ENCODE measurements at places on chromosomes 3 and 15.
A peak's percentile ranks its signal among the peaks of the same experiment; 100 is the strongest.

DNA sequence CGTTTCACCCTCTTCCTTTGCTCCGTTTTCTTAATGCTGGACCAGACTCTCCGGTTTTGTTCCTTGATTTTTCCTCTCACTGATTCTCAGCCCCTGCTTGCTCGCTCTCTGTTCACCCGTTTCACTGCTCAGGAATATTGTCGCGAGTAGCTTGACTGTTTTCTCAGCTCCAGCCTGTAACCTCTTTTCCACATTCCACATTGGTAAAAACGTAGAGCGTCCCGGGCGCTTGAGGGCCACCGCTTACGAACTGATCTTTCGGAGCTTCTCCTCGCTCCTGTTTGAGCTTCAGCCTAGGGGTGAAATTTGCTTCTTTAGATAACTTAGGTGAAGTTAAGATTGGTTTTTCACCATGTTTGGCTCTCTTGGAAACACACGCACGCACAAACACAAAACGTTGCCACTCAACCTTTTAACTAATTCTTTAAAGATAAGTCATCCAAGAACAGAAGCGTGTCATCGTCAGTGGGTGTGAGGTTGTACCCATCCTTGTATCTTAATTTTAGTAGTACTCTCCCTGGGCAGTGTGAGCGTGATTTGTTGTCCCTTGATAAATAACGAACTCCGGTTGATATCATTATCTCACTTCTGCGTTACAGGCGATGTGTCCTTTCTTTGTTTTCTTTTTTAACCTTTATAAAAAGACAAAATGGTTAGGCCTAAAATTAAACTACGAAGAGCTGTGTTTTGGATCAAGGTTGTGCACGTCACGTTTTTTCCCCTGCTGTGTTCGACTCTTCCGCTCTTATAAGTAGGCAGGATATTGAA is 1.0 kb downstream of the PAK2 start:
- no peak for DNase-seq

- peak; percentile 69 for DNase-seq
These were observed 30.5 kb upstream of the BLM start for GRCh38 chr15:90686435-90687218.

GRCh38 chr3:10155123-10155472 is 9.6 kb upstream of the IRAK2 start:
- no peak for DNase-seq

- no peak for DNase-seq
These were observed 84.9 kb downstream of the RFTN1 start for GRCh38 chr3:16428612-16429011.

DNA sequence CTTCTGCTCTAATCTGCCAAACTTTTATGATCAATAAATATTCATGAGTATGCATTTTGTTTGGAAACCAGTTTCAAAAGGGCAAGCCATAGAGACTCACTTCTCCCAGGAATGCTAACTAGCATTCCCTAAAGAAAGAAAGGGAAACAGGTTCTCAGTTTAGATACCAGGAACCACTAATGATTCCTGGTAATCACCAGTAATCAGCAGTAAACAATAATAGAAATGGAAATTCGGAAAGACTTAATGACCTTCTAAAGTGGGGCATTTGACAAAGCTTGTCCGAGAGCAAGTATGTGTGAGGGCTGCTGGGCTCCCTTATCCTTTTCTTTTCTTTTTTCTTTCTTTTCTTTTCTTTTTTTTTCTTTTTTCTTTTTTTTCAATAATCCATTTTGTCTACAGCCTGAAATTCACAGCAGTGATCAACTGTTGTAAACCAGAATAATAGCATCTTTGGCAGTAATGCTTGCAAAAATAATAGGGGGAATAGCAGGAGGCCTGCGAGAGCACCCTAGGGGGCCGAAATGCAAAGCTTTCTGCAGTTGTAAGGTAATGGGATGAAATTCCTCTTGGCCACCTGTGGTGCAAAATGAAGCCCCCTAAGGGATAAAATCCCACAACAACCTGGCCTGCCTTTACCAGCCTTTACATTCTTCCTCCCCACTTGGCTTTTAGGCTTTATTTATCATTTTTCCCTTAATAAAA is 253.2 kb downstream of the ZPLD1 start:
- no peak for DNase-seq

- DNase-seq = no peak
These were observed 734.5 kb upstream of the CADM2 start for GRCh38 chr3:84224262-84224661.

GRCh38 chr15:91853948-91854638 is 585 bp downstream of the SLCO3A1 start:
- no peak for DNase-seq

DNA sequence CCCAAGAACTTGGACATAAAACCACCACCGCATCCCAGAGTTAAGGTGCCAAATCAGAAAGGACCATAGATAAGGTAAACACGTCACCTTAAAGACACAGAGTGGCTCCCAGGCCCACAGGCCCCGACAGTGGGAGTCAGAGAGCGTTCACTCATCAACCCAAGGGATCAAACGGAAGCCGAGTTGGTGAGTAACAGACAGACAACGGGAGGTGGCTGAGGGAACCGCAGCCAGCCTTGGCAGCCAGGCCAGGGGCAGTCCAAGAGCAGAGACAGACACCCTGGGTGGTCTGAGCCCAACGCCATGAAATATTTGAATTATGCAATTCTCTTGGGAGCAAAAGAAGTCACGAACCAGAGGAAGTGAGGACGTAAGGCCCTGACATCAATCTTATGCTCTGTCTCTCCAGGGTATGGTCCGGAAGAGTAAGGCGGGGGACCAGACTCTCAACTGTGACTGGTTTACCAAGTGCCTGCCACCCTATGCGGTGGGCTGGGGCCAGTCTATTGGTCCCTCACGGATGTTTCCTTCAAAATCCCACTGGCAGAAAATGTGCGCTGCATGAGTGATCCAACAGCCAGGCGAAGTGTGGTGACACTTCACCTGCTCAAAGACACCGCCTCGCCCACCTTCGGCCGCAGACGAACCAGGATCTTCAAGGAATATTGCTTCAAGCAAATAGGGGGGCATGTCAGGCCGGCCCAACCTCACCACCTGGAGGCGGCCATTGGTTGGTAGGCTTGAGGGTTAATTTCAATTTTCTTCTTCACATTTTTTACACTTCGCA is 34.3 kb downstream of the TMEM44 start:
- DNase-seq = no peak

GRCh38 chr3:85474241-85474640 is 515.5 kb downstream of the CADM2 start:
- no peak for DNase-seq

GRCh38 chr3:26984416-26985390 is 362.1 kb downstream of the LRRC3B start:
- DNase-seq = no peak

GRCh38 chr15:81323559-81323943 is 390 bp downstream of the STARD5 start:
- no peak for DNase-seq

DNA sequence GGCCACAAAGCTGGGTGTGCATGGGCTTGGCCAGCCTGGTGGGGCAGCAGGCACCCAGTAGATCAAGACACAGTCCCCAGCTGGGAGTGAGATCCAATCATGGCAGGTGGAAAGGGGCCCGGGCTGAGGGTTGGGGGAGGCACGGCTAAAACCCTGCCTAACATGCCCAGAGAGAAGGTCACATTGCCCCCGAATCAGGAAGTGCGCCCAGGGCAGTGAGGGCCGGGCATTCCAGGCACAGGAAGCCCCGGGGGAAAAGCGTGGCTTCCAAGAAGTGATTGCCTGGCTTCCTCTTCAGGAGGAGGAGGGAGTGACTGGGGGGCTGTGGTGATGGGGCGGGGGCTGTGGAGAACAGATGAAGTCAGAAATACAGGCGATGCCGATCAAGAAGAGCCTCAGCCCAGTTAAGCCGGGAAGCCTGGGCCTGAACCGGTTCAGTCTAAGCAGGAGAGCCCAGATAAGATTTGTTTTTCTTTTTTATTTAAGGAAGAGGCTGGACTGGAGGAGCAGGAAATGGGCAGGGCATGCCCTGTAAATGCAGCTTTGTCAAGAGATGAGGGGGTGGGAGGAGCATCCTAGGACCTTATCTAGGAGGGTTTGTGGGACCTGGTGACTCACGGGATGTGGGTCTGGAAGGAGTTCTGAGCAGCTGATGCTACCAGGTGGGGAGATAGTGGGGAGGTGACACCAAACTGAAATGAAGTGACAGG is 83.9 kb downstream of the CHSY1 start:
- peak; percentile 75 for DNase-seq

DNA sequence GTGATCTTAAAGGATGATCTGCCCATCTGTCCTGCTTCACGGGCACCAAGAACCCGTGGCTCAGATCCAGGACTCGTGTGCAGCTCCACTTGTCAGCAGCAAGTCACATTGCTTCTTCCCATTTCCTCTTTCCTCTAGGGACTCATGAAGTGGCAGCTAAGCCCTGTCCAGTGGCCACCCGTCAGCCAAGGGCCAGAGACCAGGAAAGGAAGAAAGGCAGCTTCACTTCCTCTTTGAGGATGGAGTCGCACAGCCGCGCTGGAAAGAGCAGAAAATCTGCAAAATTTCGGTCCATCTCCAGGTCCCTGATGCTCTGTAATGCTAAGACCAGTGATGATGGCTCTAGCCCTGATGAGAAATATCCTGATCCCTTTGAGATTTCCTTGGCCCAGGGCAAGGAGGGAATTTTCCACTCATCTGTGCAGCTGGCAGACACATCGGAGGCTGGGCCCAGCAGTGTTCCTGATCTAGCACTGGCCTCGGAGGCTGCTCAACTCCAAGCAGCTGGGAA is 28.5 kb downstream of the IL16 start:
- DNase-seq = no peak

- no peak for DNase-seq
These were observed 26.8 kb downstream of the LRTM1 start for GRCh38 chr3:54900838-54901591.

DNA sequence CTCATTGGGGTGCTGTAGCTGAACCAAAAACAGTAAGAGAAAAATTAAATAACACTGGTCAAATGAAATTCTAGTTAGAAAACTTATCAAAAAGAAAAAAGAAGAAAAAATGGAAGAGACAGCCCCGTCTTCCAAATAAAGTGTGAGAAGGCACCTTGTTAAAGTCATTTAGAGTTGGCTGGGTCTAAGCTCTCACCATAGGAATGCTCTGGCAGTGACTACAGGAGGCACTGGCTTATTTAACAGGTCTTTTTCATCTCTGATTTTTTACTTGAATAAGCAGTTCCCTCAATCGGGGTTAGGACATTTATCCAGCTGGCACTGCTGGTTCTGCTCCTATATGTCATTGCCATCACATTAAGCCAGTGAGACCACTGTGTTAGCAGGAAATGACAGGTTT is 1.6 kb upstream of the ABI3BP start:
- DNase-seq = no peak

DNA sequence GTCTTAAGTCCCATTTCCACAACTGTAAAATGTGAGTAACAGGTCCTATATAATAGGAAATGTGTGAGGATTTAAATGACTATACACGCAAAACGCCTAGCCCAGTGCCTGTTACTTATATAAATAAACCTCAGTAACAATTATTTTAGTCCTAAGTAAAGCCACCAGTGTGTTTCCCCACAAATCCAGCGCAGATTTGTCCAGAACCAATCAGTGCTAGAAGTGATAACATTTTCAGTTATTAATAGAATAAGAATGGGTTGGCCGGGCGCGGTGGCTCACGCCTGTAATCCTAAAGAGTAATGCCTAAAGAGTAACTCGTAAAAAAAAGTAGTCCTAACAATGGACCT is 561 bp downstream of the RPAP1 start:
- DNase-seq = no peak

GRCh38 chr3:114686621-114687020 is 392.8 kb downstream of the TIGIT start:
- peak; percentile 23 for DNase-seq

DNA sequence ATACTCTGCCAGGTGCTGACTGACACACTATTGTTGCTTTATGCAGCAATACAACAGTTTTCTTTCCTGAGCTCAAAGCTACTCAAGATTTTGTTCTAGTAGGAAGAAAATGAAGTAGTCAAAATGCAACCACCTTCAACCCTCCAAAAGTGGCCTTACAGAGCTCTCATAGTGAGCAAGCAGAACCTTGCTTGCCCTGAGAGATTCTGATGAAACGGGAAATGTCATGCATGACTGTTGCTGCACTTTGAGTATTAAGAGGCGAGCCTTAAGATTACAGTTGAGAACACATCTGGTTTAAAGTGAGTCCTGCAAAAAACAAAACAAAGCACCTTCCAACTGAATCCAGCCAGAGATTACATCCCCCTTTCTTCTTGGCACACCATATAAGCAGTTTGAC is 29.7 kb downstream of the MINDY4B start:
- DNase-seq = no peak

- DNase-seq = no peak
These were observed 697.1 kb downstream of the NLGN1 start for GRCh38 chr3:174094669-174095068.

- no peak for DNase-seq
These were observed 54.5 kb downstream of the ATR start for GRCh38 chr3:142523921-142524566.

GRCh38 chr3:46710229-46710628 is 7.4 kb downstream of the PRSS50 start:
- DNase-seq = no peak

DNA sequence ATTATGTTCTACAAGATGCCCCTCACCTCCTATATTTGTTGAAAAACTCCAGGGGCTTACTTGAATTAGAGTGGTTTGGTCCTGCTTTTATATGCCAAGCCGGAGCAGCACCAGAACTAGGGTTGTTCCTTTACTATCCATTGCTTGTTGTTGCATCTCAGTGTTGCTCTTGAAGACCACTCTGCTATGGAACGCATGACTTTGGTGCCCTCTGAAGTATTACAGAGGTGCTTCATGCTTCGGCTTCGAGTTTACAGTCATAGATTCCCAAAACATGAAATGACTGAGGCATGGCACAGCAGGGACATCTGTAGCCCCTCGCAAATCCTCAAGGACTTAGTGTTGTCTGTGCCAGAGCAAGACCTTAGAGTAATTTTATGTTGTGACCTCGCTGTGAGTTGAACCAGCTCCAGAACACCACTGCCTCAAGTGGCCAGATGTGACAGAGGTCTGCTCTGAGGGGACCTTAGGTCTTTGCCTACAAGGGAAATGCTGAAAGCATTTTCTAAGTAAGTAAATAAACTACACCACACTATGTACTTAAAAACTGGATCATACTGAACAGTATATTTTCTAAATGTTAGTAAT is 67.2 kb upstream of the SIAH2 start:
- no peak for DNase-seq

DNA sequence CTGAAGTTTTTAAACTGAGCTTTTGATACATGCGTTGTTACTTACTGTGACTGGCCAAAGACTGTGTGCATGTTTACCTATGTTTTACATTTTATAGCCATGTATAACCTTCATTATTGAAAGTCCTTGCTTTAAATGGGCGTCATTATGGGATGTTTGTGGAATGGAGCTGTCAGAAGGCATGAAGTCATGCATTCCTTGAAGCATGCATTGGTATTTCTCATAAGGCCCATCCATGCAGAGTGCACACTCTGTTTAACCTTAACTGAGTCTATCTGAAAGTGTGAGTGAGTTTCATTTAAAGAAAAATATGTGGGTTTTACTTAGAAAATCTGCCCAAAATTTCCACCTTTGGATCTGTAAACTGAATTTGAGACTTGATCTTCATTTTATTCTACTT is 51.1 kb downstream of the PSMD6 start:
- DNase-seq = no peak

GRCh38 chr3:69855436-69856162 is 116.3 kb downstream of the MITF start:
- no peak for DNase-seq

GRCh38 chr3:183954875-183955274 is 62.8 kb downstream of the ABCC5 start:
- no peak for DNase-seq

- DNase-seq = no peak
These were observed 15.2 kb downstream of the DNAJC19 start for GRCh38 chr3:180974286-180974685.

- no peak for DNase-seq
These were observed 120.9 kb downstream of the DTWD1 start for GRCh38 chr15:49741712-49742111.

GRCh38 chr3:133236901-133237300 is 163.0 kb upstream of the BFSP2 start:
- DNase-seq = no peak

All from HL-60 (cell line).